ENCODE measurements at places on chromosomes 2 and 18.

- no peak for DNase-seq
Observed at GRCh38 chr2:219520079-219520478, 5.8 kb downstream of the ASIC4 start.

- DNase-seq: no peak
Observed at GRCh38 chr18:8396254-8396653, 213.0 kb upstream of the RAB12 start.

GRCh38 chr2:98924038-98924830, 11.8 kb downstream of the CRACDL start:
- DNase-seq: no peak

DNA sequence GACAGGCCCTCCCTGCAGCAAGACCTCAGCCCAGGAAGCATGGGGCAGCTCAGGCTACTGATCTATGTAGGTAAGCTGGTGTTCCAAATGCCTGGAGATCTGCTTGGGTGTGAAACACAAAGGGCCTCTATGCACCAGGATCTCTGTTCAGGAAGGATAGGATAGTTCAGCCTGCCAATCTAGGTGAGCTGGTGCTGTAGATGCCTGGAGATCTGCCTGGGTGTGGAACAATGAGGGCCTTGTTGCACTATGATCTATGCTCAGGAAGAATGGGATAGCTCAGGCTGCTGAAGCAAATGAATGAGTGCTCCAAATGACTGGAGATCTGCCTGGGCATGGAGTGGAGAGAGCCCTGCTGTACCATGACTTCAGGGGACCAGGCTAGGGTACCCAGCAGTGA, 48.9 kb upstream of the MYL1 start:
- no peak for DNase-seq

DNA sequence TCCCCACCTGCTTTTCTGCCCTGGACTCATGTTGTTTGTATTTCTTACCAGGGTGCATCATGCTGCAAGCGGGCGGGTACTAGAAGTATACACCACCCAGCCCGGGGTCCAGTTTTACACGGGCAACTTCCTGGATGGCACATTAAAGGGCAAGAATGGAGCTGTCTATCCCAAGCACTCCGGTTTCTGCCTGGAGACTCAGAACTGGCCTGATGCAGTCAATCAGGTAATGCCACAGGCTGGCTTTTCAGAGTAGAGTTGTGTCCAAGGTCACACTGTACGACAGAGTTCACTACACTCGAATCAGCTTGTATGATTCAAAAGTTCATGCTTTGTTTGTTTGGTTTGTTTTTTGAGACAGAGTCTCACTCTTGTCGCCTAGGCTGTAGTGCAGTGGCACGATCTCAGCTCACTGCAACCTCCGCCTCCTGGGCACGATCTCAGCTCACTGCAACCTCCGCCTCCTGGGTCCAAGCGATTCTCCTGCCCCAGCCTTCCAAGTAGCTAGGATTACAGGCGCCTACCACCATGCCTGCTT, 19.4 kb downstream of the SRSF7 start:
- no peak for DNase-seq

DNA sequence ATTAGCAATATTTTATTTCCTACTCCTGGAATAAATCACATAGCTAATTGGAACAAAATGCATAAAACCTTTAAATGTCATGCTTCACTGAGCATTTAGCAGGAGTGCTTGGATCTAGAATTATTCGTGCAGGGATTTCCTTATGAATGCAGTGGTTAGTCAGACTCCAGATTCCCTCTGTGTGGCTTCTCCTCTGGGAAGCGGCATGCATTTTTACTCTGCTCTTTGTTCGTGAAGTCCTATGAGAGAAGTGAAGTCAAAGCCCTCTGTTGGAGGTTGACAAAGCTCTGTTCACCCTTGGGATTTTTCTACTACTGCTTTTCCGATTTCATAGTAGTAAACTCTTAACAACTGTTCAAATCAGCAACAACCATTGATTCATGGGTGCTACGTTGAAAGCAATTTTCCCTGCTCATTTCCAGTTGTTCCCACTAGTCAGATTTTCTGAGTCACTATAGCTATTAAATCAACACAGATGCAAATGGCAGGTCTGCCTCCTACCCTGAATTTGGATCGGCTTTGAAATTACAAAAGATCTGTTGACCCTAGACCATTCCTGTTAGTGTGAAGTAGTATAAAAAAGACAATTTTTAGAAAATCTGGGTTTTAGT, 461.7 kb downstream of the STK39 start:
- DNase-seq: no peak

- no peak for DNase-seq
Observed at GRCh38 chr2:187698374-187699110, 144.3 kb upstream of the TFPI start.

GRCh38 chr2:190982262-190983034, 31.5 kb downstream of the STAT1 start:
- no peak for DNase-seq

DNA sequence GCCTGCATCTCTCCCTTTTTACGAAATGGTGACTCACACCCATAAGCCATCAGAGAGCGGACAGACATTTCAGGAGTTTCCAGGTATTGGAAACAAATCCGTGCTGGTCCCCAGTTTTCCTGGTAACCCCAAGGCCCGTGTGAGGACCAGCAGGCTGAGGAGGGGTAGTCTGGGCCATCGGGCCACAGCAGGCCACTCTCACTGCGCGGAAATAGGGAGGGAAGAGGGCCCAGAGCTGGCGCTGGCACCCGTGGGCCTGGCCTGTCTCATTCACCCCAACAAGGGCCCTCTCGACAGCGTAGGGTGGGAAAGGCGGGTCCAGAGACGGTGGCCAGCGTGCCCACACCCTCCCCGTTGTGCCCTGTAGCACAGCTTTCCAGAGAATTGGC, 13.7 kb upstream of the FAHD2A start:
- no peak for DNase-seq

DNA sequence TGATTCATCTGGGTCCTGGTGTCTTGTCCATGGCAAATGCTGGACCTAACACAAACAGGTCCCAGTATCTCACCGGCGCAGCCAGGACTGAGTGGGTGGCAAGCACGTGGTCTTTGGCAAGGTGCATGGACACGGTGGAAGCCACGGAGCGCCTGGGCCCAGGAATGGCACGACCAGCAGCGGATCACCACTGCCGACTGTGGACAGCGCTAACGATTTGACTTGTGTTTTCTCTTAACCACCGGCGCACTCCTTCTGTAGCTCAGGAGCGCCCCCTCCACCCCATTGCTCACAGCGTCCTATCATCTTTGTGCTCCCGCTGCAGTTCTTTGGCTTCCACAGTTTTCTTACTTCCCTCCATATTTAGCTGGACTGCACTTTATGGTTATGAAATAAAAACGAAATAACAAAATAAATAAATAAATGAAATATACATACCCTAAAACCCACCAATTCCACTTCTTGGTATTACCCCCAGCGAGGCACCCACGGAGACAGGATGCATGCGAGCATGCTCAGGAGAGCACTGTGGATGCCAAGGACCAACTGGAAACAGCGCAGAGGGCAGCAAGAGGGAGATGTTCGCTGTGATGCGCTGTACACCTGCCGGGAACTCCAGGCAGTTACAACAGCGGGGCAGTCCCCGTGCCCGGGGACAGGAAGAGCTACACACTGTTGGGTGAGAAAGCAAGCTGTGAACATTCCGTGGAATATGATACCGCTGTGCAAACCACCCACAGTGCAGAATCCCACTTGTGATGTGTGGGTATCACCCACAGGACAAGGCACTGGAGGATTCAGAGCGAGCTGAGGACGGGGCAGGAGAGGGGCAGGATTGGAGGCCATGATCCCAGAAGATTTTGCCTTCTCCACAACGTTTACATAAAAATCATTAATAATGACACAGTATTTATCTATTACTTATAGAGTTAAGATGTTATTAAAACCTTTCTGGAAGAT, 7.0 kb upstream of the CIDEA start:
- no peak for DNase-seq

GRCh38 chr2:104853534-104854497, at the start of gene POU3F3:
Gene POU3F3 (plus strand): TSS chr2:104854115. CDS start chr2:104855511, 1,396 bp downstream.
- peak; percentile 94 for DNase-seq

- peak; percentile 29 for DNase-seq
Observed at GRCh38 chr2:230691005-230691647, 21.5 kb upstream of the CAB39 start.

DNA sequence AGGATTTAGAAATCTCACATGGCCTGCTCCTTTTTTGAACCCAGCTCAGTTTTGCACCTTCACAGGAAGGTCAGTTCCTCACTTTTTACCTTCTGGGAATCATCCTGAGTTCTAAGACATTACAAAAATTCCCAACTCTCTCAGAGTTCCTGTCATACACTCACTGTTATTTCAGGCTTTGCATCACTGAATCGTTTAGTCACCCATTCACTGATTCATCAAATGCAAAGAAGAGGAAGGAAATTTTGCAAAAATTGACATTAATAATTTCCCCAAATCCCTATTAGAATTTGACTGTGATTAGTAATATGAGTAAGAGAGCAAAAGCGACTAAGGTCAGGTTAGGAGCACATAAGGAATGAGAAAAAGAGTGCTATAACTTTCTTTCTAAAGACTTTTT, 197.5 kb downstream of the PDE1A start:
- no peak for DNase-seq

GRCh38 chr2:188720811-188721605, 253.2 kb upstream of the COL3A1 start:
- no peak for DNase-seq

DNA sequence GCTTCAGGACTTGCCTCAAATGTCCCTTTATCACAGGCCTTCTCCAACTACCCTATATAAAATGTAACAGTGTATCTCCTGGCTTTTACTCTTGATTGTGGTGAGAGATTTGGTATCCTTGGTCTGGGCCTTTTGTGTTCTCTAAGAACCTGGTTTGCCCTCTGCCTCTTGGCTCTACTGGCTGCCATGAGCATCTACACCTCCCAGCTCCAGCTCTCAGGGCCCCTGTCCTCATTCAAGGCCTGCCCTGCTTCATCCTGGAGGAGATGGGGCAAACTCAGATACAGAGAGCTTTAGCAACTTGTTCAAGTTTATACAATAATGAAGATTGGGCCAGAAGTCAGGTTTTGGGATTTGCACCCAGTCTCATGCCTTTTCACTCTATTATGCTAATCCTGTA, 45.0 kb downstream of the QPCT start:
- DNase-seq: no peak

GRCh38 chr2:238920601-238921001, 72.7 kb downstream of the TWIST2 start:
- no peak for DNase-seq

GRCh38 chr18:61946449-61946848, 53.6 kb upstream of the RNF152 start:
- no peak for DNase-seq

DNA sequence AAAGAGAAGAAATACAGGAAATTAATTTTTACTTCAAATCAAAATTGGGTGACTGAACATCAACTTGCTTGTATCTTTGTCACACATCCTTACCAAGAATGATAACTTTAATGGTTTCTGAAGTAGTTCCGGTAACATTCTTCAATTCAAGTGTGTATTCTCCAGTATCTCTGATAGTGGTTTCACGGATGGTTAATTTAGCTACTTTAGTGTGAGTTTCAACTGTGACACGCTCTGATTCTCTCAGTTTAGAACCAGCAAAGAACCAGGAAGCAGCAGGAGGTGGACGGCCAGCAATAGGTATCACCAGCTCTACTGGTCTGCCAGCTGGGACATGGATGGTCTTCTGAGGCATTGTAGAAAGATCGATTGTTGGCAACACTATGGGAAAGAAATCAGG, 62.3 kb downstream of the PLEKHA3 start:
- DNase-seq: no peak

DNA sequence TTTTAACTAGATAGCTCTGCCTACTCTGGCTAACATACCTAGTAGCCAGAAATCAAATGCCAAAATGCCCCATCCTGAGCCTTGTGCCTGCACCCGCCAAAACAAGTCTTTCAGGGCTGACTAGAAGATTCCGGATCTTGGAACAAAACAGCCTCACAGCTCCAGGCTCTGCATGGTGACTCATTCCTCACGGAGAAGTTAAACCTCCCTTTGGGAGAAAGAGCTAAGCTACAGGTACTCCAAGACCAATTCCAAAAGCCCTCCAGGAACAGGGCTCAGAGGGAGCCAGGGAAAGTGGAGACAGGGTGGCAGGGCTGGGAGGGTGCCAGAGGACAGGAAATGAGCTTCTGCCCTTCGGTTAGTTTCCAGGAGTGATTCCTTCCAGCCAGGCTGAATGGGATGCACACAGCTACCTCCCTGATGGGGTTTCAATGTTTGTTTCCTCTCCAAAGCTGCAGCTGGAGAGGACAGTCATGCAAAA, 295.6 kb downstream of the TNS1 start:
- DNase-seq: no peak

- no peak for DNase-seq
Observed at GRCh38 chr2:203697190-203697589, 9.2 kb upstream of the CD28 start.

- DNase-seq: no peak
Observed at GRCh38 chr2:63569740-63570139, 18.5 kb downstream of the WDPCP start.

DNA sequence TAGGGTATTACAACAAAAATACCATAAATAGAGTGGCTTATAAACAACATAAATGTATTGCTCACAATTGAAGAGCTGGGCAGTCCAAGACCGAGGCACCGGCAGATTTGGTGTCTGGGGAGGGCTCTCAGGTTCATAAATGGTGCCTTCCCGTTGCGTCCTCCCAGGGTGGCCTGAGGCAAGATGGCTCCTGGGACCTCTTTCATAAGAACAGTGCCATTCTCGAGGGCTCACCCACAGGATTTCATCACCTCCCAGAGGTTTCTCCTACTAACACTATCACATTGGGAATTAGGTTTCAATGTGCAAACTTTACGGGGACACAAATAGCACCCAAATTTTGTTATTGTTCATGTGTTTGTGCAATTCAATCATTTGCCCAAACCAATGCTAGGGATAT, 793.5 kb upstream of the HS6ST1 start:
- no peak for DNase-seq

- DNase-seq: no peak
Observed at GRCh38 chr2:29744976-29745375, 176.4 kb downstream of the ALK start.

DNA sequence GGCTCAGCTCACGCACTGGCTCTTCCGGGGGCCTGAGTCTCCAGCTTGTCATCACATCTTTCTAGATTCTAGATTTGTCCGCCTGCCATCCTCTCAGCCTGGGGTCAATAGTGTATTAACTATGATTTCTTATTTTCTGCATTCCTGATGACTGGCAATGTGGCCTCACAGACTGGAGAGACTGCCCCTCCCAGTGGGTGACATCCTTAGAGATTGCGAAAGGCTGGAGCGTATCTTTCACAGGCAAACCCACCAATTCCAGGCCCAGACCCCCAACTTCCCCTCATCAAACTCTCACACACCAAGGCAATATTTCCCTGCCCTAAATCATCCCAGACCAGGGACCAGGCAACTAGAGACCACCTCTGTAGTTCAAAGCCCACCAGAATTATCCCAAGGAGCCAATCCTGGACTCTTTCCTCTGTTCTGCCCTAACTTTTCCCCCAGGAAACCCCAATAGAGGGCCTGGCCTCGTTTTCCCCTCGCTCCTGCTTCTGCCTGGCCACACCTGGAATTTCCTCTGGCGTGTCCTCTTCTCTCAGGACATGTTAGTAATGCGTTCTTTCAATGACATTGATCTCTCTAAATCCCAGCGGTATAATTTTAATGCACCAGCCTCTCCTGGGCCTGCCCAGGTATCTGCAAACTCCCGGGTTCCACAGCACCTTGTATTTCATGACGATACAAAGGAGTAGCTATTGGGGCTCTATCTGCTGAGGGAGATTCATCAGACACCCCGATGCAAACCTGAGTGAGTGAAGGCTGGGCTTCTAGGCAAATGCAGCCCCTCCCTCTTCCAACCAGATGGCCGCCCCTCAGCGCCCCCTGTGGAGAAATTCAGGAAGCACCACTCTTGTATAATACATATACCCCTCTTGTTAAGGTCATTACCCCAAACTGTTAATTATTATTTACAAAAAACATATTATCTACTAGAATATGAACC, 2.4 kb upstream of the KCNF1 start:
- DNase-seq: no peak

GRCh38 chr2:241851325-241852115, 7.2 kb downstream of the PDCD1 start:
- no peak for DNase-seq
